ENCODE measurements at places on chromosomes 3 and 15.

GRCh38 chr3:71962561-71963240 lies 177.8 kb upstream of the PROK2 start:
- DNase-seq: no peak

DNA sequence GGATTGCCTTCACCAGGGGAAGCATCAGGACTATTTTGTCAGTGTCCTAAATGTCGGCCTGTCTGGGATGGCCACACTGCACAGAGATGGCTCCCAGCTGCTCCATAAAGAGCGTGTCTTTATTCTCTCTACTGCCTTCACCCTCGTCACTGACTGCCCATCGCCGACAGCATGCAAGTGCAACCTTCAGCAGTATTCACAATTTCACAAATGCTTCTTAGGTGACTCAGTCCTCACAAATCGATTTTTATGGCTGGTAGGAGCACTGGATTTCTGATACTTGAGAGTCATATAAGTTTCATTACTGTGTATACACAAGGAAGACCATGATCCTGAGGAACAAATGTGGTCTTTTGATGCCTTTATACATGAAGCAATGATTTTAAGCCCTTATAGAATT lies 1.1 kb upstream of the SSUH2 start:
- no peak for DNase-seq

- no peak for DNase-seq
Observed at GRCh38 chr15:28100516-28101195, 1.5 kb upstream of the OCA2 start.

- DNase-seq: no peak
Observed at GRCh38 chr3:120544361-120544760, 51.8 kb upstream of the NDUFB4 start.

GRCh38 chr15:98649472-98650416 lies 1.4 kb downstream of the IGF1R start:
- DNase-seq: peak; percentile 55

- DNase-seq: no peak
Observed at GRCh38 chr3:77096145-77096544, 56.2 kb downstream of the ROBO2 start.
